Activated B cell treated with CpG ODN at 0.5 μM for 24 hours (primary cell): ENCODE measurements at places on chromosomes 11 and 22.

DNA sequence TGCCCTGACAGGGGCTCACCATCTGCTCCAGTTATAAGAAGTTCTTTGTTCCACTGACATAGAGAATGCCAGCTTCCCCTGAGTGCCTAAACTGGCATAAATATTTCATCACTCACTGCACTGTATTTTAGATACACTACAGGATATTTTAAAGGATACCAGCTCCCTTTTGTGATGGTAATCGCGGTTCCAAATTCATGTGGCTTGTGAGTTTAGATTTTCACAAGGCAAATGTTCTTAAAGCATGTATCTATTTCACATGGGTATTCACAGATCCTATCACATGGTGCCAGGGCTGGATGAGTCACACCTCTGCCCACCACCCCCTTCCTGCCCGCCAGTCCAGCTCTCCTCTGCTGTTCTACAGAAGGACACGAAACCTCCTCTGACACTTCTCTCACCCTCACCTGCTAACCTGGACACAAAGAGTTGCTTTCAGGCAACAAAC lies 105.5 kb downstream of the KCNC1 start:
- no peaks in the 10 kb centered on the region for H3K4me1 ChIP-seq
- H3K36me3 ChIP-seq, result peaks cover 14% of the 10 kb centered on the region
- DNase-seq, result no peak
- no peaks in the 10 kb centered on the region for H3K27me3 ChIP-seq
- H3K27ac ChIP-seq, result no peak overlapping the region
- no peak overlapping the region for H3K4me3 ChIP-seq

DNA sequence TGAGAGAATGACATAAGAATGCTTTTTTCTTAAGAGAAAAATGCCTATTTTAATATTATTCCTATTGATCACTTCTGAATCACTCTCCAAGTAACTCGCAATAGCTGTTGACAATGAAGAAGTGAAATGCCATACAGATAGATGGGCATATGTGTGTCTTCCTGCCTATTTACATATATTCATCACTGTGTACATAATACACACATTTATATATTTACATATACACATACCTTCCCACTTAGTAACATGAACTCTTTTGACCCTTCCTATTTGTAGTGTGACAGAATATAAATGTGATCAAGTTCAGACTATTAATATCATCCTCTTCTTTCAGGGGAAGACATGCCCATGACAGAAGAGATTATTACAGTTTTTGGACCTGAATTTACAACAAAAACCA lies 756.7 kb downstream of the DLG2 start:
- H3K36me3 ChIP-seq, result no peaks in the 10 kb centered on the region
- no peak overlapping the region for H3K27ac ChIP-seq
- H3K4me1 ChIP-seq, result no peaks in the 10 kb centered on the region
- no peak for DNase-seq
- H3K27me3 ChIP-seq, result no peaks in the 10 kb centered on the region

DNA sequence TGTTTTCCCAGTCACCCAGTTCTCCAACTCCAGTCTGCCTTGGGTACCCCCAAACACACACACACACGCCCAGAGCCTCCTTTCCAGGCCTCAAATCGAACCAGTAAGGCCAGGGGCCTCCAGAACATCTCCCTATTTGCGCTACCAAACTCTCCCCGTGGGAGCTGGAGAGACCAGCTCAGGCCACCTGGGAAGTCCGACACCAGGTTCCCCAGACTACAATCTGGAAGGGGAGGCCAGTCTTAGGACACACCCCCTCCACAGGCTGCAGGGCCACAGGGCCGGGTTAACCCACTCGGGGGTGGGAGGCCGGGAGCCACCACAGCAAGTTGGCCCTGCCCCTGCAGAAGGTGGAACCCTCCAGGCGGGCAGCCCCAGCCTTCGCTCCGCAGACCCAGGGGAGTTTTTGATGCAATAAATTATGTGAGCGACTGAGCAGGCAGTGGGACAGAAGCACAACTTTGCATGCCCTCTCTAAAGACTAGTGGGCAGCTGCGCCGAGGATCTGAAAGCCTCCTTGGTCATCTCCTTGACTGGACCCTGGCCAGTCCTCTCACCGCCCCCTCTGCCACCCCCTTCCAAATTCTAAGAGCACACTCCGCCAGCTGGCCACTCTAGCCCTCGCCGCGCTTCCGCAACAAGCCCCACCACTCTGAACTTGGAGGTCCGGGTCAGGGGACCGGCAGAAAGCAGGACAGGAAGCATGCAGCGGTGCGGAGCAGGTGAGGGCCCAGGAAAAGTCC lies 2.8 kb downstream of the IGF2 start:
- H3K27ac ChIP-seq, result no peak overlapping the region

GRCh38 chr11:66950112-66950535 lies 8.1 kb downstream of the PC start:
- H3K4me1 ChIP-seq, result no peaks in the 10 kb centered on the region
- DNase-seq, result no peak
- H3K27ac ChIP-seq, result no peak overlapping the region
- no peaks in the 10 kb centered on the region for H3K27me3 ChIP-seq

GRCh38 chr11:88538098-88538497 lies 200.6 kb upstream of the CTSC start:
- no peaks in the 10 kb centered on the region for H3K4me1 ChIP-seq
- H3K27me3 ChIP-seq, result peaks cover 1% of the 10 kb centered on the region

DNA sequence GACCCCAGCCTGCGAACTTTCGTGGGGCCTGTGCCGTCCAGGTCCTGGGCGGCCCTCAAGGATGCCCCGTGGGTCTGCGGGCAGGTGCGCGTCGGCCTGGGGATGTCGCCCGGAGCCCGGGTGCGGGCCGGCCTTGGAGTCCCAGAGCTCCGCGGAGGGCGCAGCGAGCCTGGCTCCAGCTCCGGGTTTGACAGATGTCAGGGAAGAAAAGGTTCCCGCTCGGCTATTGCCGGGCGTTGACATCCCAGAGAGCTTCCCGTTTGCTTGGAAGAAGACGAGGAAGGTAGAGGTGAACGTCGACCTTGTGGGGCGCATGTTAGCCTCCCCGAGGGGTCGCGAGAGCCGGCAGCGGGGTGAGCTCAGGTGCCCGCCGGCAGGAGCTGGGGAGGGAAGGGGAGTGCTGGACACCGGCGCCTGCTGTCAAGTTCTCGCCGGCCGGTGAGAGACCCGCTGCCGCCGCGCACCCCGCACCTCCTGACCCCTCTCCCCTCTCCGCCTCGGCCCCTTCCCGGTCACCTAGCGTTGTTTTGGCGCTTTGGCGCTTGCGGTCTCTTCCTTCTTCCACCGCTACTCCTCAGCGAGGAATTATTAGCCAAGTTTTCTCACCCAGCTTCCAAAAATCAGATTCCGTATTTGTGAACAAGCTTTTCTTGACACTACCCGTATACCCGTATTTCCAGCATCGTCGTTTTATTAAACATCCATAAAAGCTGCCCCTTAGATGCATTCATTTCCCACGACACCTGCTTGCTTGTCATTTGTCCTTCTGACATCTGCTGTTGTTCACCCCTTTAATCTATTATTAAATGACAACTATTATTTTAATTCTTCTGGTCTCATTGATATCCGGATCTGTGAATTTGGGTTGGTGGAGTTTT lies 1.3 kb downstream of the BMAL1 start:
- H3K27ac ChIP-seq, result peak overlapping the region; percentile 60
- H3K4me3 ChIP-seq, result peak overlapping the region; percentile 82
- peaks cover 8% of the 10 kb centered on the region for H3K36me3 ChIP-seq
- no peak for DNase-seq
- H3K27me3 ChIP-seq, result peaks cover 6% of the 10 kb centered on the region

GRCh38 chr11:110491577-110492320 lies 62.0 kb downstream of the FDX1 start:
- H3K36me3 ChIP-seq, result no peaks in the 10 kb centered on the region
- DNase-seq, result no peak
- no peak overlapping the region for H3K27ac ChIP-seq
- H3K4me3 ChIP-seq, result no peak overlapping the region

- peaks cover 15% of the 10 kb centered on the region for H3K27me3 ChIP-seq
- H3K4me1 ChIP-seq, result no peaks in the 10 kb centered on the region
- H3K36me3 ChIP-seq, result no peaks in the 10 kb centered on the region
- H3K4me3 ChIP-seq, result no peak overlapping the region
Observed at GRCh38 chr11:15057329-15057728, 16.1 kb upstream of the CALCB start.

- H3K27ac ChIP-seq, result peak overlapping the region; percentile 44
- peaks cover 4% of the 10 kb centered on the region for H3K27me3 ChIP-seq
- H3K4me1 ChIP-seq, result peaks cover 42% of the 10 kb centered on the region
- H3K36me3 ChIP-seq, result no peaks in the 10 kb centered on the region
- peak overlapping the region; percentile 21 for H3K4me3 ChIP-seq
Observed at GRCh38 chr11:13924801-13925327, 37.7 kb upstream of the SPON1 start.
